Type B pancreatic cell (in vitro differentiated cells): ENCODE measurements at places on chromosomes 1 and 21.

DNA sequence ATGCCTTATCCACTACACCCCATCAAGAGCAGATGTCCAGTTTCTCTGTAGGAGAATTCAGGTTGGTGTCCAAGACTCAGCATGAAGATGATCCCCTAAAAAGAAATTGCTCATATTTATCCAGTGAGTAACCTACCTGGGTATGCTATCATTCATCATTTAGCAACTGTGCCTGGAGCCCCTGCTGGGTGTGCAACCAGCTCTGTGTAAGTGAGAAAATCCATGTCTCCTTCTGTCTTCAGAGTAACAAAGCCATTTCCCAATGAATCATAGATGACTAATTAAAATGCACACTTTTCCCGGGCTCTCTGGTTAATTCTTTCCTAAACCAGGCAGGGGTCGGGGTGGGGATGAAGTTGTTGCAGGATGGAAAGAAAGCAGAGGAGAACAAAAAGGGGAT, 35.8 kb downstream of the OLFML3 start:
- no peak for DNase-seq

DNA sequence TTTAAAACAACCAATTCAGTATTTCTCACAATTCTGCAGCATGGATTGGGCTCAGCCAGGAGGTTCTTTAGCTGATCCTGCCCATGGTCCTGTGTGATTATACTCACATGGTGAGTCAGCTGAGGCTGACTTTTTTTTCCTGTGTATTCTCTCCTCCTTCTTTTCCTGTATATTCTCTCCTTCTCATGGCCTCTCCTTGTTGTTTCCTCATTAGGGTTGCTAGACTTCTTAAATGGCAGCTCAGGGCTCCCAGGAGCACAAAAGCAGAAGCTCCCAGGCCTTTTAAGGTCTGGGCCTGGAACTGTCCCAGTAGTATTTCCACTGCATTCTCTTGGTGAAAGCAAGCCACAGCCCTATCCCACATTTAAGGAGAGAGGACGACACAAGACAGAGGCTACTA, 26.8 kb downstream of the VANGL1 start:
- DNase-seq: no peak

DNA sequence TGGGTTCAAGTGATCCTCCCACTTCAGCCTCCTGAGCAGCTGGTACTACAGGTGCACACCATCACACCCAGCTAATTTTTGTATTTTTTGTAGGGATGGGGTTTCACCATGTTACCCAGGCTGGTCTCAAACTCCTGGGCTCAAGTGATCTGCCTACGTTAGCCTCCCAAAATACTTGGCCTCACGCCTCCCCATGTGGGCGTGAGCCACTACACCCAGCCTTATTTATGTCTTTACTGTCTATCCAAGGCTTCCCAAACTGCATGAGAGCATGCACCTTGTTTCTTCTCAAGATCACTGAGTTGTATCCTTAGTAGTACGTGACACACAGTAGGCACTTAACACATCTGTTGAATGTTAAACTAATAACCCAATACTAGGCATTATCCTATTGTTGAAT, 14.2 kb downstream of the WASF2 start:
- no peak for DNase-seq

- DNase-seq: no peak
These were observed at the start of gene EDN2 for GRCh38 chr1:41484402-41485241. EDN2 (minus strand) TSS chr1:41484683; CDS start chr1:41484601, 82 bp downstream.

- DNase-seq: no peak
These were observed 8.2 kb upstream of the VSIG8 start for GRCh38 chr1:159870704-159871103.
